Activated T-cell treated with anti-CD3 and anti-CD28 coated beads, Interleukin-2, amount 50 U/mL, for 1 hour (primary cell): ENCODE measurements at places on chromosomes 5 and 9.

DNA sequence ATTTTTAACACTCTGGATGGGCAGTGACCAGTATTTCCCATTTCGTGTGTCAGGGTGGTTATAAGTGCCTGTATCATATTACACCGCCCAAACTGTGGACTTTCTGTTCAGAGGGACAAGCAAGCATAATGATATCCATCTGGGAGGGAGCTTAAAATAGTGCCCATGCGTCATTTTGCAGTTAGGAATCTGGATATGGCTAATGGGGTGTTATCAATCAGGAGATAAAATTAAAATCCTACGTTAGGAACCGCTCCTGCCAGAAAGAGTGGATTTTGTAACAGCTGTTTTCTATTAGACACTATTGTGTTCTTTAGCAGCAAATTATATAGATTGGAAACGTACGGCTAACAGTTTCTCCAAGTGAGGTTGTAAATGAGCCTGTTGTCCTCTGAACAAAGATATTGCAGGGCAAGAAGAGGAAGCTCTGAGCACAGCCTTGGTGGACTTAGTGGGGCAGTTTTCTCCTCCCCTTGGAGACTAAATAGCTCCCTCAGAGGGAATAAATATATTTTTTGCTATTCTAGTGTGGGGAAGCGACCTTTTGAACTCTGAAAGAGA lies 160.4 kb downstream of the SPATA31D1 start:
- DNase-seq, result no peak

DNA sequence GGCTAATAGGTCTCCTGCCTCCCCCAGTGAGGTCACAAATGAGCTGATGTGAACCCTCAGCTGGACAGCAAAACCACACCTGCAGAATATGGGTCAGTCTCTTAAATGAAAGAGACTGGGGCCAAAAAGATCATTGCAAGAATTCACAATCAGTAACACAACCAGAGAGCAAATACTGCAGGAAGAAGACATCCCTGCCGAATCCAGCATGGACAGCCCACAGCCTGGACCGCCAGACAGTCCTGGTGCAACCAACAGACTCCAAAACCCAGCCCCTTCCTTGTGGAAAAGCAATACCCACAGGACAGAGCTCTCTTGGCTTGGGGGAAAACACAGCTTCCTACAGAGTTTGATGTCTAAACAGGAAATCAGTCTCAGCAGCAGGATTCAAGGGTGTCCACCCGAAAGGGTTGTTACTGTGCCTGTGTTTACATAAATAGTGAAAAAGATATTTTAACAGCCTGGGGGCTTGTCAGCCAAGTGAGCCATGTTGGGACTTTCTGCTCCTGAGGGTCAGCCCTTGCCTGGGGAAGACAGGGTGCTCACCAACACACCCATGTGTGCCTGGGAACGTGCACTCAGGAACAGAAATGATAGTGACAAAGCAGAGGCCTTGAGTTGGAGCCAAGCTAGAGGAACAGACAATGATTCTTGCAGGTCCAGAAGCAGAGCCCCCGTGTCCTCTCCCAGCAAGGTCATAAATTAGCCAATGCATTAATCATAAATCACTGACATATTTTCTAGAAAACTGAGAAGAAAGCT lies 106.2 kb downstream of the SEMA5A start:
- DNase-seq, result no peak

DNA sequence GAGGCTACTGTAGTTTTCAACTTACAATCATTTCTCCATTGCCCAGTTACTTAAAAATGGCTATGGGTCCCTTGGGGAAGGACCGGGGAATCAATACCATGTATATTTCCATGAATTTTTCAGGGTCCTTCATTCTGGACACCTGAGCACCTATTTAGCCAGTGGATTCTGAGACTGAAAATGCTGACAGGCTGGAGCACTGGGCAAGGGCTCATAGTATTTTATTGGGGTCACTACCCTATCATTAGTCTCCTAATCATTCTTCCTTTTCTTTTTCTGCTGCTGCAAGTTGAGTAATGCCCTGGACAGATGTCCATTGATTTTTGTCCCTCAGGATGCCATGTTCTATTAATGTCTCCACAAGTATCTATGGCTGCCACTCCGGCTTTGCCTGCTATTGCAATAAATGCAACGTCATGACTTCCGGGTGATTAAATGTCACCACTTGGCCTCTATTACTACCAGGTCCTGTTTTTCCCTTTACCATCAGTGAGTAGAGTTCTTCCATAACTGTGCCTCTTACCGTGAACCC lies 279.3 kb upstream of the FBXL7 start:
- DNase-seq, result no peak

DNA sequence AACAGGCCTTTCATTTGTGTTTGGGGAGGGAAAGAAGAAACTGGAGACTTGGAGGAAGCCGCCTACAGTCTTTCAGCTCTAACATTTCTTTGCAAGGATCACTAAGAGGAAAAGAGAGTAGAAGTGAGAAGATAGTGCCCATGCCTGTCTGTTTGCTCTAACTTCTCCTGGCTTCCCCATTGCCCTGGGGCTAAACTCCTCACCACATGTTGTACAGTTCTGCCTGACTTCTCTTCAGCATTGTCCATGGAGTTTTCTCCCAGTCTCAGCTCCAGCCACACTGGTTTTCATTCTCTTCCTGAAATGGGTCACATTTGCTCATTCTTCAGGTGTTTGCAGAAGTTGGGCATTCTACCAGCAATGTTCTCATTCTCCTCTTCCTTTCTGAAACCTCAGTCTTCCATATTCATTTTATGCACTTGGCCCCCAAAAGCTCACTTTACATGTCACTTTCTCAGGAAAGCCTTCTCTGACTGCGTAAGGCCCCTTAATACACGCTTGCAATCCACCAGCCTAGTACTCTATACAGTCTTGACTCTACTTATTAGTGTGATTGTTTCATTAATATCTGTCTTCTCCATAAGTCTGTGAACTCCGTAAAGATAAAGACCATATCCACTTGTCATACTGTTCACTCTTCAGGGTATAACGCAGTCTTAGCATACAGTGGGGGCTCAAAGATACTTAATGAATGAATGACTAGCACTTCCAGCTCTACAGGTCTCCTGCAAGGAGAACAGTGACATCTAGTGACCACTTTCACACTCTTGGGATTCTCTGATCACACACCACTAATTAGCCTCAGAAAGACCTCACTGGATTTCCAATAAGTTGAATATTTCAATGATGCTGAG lies 40.2 kb upstream of the TRIM32 start:
- DNase-seq, result no peak

GRCh38 chr9:94792511-94792910 lies 66.0 kb downstream of the AOPEP start:
- no peak for DNase-seq

- DNase-seq, result no peak
Measured at GRCh38 chr5:180271221-180271620, 20.7 kb downstream of the MAPK9 start.

GRCh38 chr9:105093685-105094084 lies 150.8 kb upstream of the SLC44A1 start:
- no peak for DNase-seq
